ENCODE measurements at places on chromosomes 4 and X. TPM values are rescaled to one million over a fixed set of nuclear protein-coding genes. Genes with fewer than 3 reads are reported as not detected.

DNA sequence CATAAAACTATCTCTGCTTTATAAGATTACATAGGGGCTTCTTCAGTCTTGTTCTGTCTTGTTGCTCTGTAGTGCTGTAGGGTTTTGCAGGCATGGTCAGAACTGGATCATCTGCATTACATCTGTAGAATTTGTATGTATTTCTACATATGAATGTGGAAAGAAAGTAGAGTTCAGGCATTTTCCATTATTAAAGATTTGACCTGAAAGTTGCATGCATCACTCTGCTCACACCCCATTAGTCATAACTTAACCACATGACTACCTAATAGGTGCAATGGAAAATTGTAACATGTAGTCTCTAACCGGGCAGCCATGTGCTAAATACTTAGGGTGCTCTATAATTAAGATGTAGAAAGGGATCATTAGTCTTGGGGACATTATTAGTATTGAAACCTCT, 45.7 kb upstream of the AGA start:
- H3K4me1 ChIP-seq = no peaks in the 10 kb centered on the region
- no peaks in the 10 kb centered on the region for H3K27me3 ChIP-seq

- DNase-seq = no peak
- H3K4me1 ChIP-seq = no peaks in the 10 kb centered on the region
- no peaks in the 10 kb centered on the region for H3K27me3 ChIP-seq
- H3K4me3 ChIP-seq = no peak overlapping the region
- no peak overlapping the region for H3K27ac ChIP-seq
- no peaks in the 10 kb centered on the region for H3K36me3 ChIP-seq
Observed at GRCh38 chrX:13495232-13495631, 74.2 kb upstream of the EGFL6 start.

- no peak overlapping the region for H3K27ac ChIP-seq
- H3K4me3 ChIP-seq = no peak overlapping the region
- H3K36me3 ChIP-seq = no peaks in the 10 kb centered on the region
- no peak for DNase-seq
- no peaks in the 10 kb centered on the region for H3K27me3 ChIP-seq
Observed at GRCh38 chrX:85024044-85024443, 20.4 kb downstream of the APOOL start.

NSG1 gene
- total RNA-seq = 48.8 TPM

GRCh38 chrX:114332766-114333165, 251.1 kb upstream of the HTR2C start:
- no peak for DNase-seq
- H3K4me3 ChIP-seq = no peak overlapping the region
- H3K4me1 ChIP-seq = no peaks in the 10 kb centered on the region
- no peaks in the 10 kb centered on the region for H3K27me3 ChIP-seq
- no peaks in the 10 kb centered on the region for H3K36me3 ChIP-seq

GRCh38 chrX:446245-446644, 59.5 kb upstream of the PPP2R3B start:
- H3K27ac ChIP-seq = no peak overlapping the region
- H3K4me3 ChIP-seq = no peak overlapping the region
- H3K36me3 ChIP-seq = no peaks in the 10 kb centered on the region
- DNase-seq = no peak
- no peaks in the 10 kb centered on the region for H3K4me1 ChIP-seq
- H3K27me3 ChIP-seq = peaks cover 4% of the 10 kb centered on the region

- no peaks in the 10 kb centered on the region for H3K27me3 ChIP-seq
- H3K27ac ChIP-seq = no peak overlapping the region
Observed at GRCh38 chr4:55175779-55176231, 50.4 kb upstream of the KDR start.

DNA sequence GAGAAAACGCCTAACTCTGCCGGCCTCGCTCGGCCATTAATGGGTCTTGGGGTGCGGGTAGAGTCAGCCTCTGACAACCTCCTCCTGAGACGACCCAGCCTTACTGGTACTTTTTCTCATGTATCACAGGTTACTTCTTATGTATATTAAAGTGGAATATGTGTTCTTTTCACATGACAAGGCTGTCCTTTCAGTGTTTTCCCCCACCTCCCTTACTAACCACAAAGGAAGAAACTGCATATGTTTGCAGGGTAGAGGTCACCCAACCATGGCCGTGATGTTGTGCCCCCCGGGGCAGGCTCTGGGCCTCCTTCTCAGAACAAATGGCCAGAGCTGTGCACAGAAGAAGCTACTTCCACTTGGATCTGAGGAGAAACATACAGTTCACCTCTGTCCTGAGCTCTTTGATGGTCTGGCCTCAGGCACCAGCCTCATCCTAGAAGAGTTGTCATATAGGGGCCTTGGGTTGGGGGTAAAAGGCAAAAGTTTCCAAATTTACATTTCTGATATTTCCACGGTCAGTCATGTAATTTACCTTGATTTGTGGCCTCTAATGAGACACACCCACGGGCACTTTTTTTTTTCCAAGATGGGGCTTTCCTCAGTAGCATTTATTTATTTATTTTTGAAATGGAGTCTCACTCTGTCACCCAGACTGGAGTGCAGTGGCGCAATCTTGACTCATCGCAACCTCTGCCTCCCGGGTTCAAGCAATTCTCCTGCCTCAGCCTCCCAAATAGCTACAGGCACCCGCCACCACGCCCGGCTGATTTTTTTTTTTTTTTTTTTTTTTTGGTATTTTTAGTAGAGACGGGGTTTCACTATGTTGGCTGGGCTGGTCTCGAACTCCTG, 1.9 kb downstream of the SOWAHD start:
- no peak overlapping the region for H3K27ac ChIP-seq
- no peak for DNase-seq
- H3K4me3 ChIP-seq = no peak overlapping the region

GRCh38 chr4:127140306-127140705, 492.5 kb upstream of the INTU start:
- no peaks in the 10 kb centered on the region for H3K4me1 ChIP-seq
- no peaks in the 10 kb centered on the region for H3K27me3 ChIP-seq
- DNase-seq = no peak

GRCh38 chrX:14420841-14421240, 108.5 kb upstream of the GLRA2 start:
- H3K27ac ChIP-seq = no peak overlapping the region
- no peaks in the 10 kb centered on the region for H3K4me1 ChIP-seq
- H3K36me3 ChIP-seq = no peaks in the 10 kb centered on the region
- H3K27me3 ChIP-seq = no peaks in the 10 kb centered on the region

GRCh38 chrX:102808336-102808735, 87.8 kb downstream of the GPRASP3 start:
- no peak for DNase-seq
- no peak overlapping the region for H3K4me3 ChIP-seq
- H3K27me3 ChIP-seq = no peaks in the 10 kb centered on the region
- no peaks in the 10 kb centered on the region for H3K36me3 ChIP-seq

TMEM154 gene
- 45.2 TPM for total RNA-seq

- H3K4me3 ChIP-seq = no peak overlapping the region
- no peak overlapping the region for H3K27ac ChIP-seq
- no peaks in the 10 kb centered on the region for H3K27me3 ChIP-seq
- H3K36me3 ChIP-seq = no peaks in the 10 kb centered on the region
- no peak for DNase-seq
- H3K4me1 ChIP-seq = no peaks in the 10 kb centered on the region
Observed at GRCh38 chr4:13036841-13037240, 447.3 kb downstream of the RAB28 start.

- H3K4me3 ChIP-seq = no peak overlapping the region
- H3K27ac ChIP-seq = no peak overlapping the region
- DNase-seq = no peak
- H3K36me3 ChIP-seq = no peaks in the 10 kb centered on the region
- H3K27me3 ChIP-seq = no peaks in the 10 kb centered on the region
Observed at GRCh38 chr4:183783991-183784553, 121.0 kb upstream of the STOX2 start.

- H3K36me3 ChIP-seq = no peaks in the 10 kb centered on the region
- no peak overlapping the region for H3K4me3 ChIP-seq
- no peak overlapping the region for H3K27ac ChIP-seq
- H3K4me1 ChIP-seq = no peaks in the 10 kb centered on the region
Observed at GRCh38 chr4:109925396-109925795, 12.7 kb downstream of the EGF start.

TRIM61 gene
- total RNA-seq = not detected

GABRG1 gene
- total RNA-seq = not detected

EMCN gene
- 9.8 TPM for total RNA-seq

- DNase-seq = no peak
- H3K36me3 ChIP-seq = no peaks in the 10 kb centered on the region
- H3K27ac ChIP-seq = no peak overlapping the region
- H3K27me3 ChIP-seq = no peaks in the 10 kb centered on the region
- H3K4me3 ChIP-seq = no peak overlapping the region
- peaks cover 6% of the 10 kb centered on the region for H3K4me1 ChIP-seq
Observed at GRCh38 chr4:186915816-186916215, 192.2 kb upstream of the FAT1 start.

DNA sequence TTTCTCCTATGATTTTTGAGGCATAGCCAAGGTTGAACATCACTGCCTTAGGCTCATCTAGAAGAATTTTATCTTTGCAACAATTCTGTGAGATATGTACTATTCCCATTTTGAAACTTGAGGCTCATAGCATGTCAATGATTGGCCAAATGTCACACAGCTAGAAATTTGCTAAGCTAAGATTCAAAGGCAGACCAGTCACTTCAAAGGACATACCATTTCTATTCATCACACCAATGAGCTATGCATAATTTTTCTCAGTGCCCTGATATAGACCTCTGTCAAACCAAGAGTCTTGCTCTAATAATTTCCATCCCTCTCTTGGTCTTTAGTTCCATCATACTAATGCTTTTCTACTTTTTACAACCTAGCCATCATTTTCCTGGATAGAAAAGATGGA, 27.6 kb upstream of the SERTM2 start:
- H3K27ac ChIP-seq = no peak overlapping the region
- DNase-seq = no peak
- no peak overlapping the region for H3K4me3 ChIP-seq
- H3K4me1 ChIP-seq = no peaks in the 10 kb centered on the region
- no peaks in the 10 kb centered on the region for H3K36me3 ChIP-seq

FGFBP2 gene
- not detected for total RNA-seq

- DNase-seq = no peak
- no peaks in the 10 kb centered on the region for H3K4me1 ChIP-seq
- no peaks in the 10 kb centered on the region for H3K36me3 ChIP-seq
- H3K4me3 ChIP-seq = peak overlapping the region; percentile 46
- no peak overlapping the region for H3K27ac ChIP-seq
Observed at GRCh38 chrX:107629540-107629909, 1.2 kb downstream of the PRPS1 start.

PCDH10 gene
- total RNA-seq = 0.19 TPM

DNA sequence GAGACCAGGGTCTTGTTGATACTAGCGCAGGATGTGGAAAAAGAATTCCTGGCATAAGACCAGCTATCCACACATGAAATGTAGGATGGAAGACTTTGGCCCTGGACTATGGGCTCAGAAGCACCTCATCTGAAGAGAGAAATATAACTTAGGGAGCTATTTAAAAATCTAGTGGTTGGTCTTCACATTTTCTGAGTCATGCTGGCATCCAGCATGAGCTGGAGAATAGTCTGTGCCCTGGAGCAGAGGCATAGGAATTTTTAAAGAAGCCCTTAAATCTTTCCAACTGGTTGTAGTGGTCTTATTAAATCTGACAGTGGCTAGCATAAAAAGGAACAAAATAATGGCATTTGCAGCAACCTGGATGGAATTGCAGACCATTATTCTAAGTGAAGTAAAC, 86.3 kb downstream of the SMARCA5 start:
- no peak overlapping the region for H3K27ac ChIP-seq
- no peaks in the 10 kb centered on the region for H3K36me3 ChIP-seq
- H3K27me3 ChIP-seq = no peaks in the 10 kb centered on the region
- H3K4me1 ChIP-seq = no peaks in the 10 kb centered on the region
- DNase-seq = no peak
- no peak overlapping the region for H3K4me3 ChIP-seq

TRO gene
- total RNA-seq = 7.1 TPM

DNA sequence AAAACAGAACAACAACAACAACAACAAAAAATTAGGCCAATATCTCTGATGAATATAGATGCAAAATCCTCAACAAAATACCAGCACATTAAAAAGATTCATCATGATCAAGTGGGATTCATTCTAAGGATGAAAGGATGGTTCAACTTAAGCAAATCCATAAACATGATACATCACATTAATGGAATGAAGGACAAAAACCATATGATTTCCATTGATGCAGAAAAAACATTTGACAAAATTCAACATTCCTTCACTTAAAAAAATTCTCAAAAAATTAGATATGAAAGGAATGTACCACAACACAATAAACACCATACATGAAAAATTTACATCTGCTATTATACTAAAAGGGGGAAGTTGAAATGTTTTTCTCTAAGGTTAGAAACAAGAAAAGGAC, 103.3 kb downstream of the IL15 start:
- peaks cover 12% of the 10 kb centered on the region for H3K36me3 ChIP-seq
- H3K4me3 ChIP-seq = no peak overlapping the region
- no peak for DNase-seq
- H3K4me1 ChIP-seq = no peaks in the 10 kb centered on the region
- no peaks in the 10 kb centered on the region for H3K27me3 ChIP-seq

DNA sequence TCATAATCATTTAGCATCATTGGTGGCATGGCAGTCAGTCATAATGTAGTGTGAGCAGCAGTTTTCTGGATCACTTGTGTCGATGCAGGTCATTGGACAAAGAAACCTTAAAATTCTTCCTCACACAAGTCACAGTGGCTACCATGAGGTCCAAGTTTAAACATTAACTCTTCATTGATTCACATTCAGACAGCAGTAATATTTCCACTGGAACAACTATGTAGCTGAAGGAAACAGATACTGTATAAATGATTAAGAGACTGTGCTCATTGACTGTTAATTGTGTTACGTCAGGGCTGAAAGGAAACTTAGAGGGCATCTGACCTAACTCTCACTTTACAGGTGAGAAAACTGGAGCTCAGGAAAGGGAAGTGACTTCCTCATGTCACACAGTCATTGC, 261.8 kb downstream of the KLHL13 start:
- DNase-seq = no peak
- no peaks in the 10 kb centered on the region for H3K27me3 ChIP-seq

GRCh38 chr4:147779451-147779850, 47.6 kb downstream of the ARHGAP10 start:
- H3K4me1 ChIP-seq = peaks cover 25% of the 10 kb centered on the region
- H3K4me3 ChIP-seq = no peak overlapping the region
- no peaks in the 10 kb centered on the region for H3K36me3 ChIP-seq
- no peak for DNase-seq
- H3K27me3 ChIP-seq = no peaks in the 10 kb centered on the region
- no peak overlapping the region for H3K27ac ChIP-seq

DNA sequence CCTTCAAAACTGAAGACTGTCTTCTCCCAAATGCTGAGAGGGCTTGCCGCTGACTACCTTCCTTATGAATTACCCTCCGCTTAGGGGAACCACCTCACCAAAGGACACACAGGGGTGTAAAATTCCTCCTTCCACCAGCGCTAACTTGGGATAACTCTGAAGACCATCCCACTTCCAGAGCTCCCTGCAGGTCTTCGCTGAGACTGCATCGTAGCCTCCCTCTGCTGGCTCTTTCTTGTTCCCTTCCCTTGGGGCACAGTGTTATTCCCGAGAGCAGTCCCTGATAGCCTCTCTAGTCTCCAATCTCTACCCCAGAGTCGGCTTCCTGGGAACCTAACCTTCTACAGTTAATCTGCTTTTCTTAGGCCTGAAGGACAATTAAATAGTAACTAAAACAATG, 725.5 kb upstream of the ATOH1 start:
- H3K4me1 ChIP-seq = no peaks in the 10 kb centered on the region
- DNase-seq = no peak
- H3K36me3 ChIP-seq = no peaks in the 10 kb centered on the region
- H3K27me3 ChIP-seq = no peaks in the 10 kb centered on the region
- H3K27ac ChIP-seq = no peak overlapping the region
